ENCODE measurements at places on chromosomes 1 and 21.

DNA sequence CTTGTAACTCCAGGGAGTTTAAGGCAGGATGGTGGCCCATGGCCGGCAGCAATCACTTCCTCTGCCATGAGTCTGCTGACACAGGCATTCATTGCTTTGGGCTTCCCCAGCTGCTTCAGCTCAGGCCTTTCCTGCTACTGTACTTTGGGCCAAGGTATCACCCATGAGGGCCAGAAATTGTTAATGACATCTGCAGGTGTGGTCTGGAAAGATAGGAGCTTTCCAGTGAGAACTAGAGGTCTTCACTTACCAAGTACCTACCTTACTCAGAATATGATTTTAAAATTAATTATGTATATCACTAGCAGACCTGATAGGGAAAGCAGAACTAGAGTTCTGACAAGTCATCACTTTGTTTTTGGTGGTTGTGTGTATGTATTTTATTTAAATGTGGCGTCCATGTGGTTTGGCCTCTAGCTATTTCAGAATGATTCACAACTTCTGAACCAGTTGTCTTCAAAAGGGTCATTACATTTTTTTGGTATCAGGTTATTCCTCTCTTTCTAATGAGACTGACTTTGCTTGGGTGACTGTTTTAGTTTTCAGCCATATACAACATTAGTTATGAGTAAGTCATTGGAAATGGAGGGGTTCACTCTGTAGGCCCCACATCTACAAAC is 2.7 kb downstream of the RGL1 start:
- no peak for DNase-seq

DNA sequence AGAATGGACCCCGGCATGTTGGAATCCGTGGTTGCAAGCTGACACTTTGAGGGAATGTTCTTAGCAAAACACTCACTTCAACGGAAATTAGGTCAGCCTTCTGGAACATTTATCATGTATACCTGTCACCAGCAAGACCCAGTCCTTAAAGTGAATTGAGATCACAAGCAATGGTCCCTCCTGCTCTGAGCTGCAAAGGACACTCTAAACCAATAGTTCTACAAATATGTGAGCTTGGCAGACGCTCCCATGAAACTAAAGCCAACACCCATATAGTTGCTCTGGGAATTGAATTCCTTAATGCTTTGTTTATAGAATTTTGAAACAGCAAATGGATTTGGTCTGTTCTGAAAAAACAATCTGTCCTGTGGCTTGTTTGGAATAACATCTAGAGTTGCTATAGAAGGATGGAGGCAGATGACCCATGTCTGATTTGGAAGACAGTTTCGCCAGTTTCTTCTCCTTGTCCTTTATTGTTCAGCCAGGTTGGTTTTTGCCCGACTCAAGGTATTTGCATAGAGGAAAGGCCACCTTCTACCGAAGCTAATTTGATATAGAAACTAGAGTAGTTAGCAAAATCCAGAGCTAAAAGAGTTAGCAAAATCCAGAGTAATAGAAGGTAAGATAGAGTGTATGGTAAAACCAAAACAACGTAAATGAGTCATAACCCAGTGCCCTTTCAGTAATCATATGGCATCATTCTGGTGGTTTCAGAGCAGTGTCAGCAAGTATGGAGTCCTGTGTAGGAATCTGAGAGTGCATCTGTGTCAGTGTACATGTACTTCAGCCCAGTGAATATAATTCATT is 236.2 kb downstream of the NFIA start:
- peak; percentile 19 for DNase-seq

DNA sequence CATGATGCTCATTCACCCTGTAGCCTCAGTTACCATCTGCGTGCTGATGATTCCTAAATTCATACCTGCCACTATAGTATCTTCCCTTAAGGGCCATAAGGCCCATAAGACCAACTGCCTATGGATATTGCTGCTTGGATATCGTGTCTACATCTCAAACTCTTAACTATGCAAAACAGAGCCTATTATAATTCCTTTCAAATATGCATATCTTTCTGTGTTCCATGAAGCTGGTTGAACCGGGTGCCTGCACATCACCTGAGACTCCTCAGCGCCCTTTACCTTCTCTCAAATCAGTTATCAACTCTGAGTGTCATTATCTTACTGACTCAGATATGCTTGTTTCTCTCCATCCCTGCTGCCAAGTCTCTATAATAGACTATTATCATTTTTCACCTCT is 311.2 kb downstream of the PAPPA2 start:
- DNase-seq, result no peak

- DNase-seq, result no peak
Observed at GRCh38 chr1:101915597-101915996, 81.1 kb downstream of the OLFM3 start.

DNA sequence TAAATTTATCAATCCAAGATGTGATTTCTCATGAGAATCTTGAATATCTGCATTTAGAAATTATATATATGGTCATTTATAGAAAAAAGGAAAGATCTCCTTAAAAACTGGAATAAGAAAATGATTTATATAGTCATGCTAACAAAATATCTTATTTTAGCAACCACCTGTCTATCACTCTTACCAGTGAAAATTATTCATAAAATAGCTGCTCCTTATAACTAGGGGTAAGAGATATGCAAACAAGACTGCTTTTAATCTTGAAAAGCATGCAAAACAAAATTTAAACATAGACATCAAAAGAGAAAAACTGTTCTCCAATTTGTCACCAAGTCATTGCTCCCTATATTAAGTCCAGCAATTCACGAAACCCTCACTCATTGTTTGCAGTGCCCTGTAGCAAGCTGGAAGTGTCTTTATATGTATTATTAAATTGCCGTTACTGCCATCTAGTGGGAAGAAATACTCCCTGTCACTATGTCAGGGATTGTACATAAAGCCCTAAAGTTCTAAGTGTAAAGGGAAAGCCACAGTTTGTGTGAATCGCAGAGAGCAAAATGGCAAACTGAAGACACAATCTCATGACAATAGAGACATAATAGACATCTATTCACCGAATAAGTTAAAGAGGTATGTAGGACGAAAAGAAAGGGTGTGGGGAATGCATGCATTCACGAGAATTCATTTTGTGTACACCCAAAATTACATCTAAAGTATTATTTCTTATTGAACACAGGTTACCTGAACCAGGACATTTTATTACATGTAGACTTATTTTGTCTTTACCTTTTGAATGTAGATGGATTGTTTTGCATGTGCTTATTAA is 600.5 kb downstream of the USP25 start:
- peak; percentile 3 for DNase-seq

GRCh38 chr1:7754234-7754633 is 16.9 kb upstream of the VAMP3 start:
- DNase-seq, result no peak

- no peak for DNase-seq
Observed at GRCh38 chr21:19026911-19027310, 623.3 kb upstream of the TMPRSS15 start.

DNA sequence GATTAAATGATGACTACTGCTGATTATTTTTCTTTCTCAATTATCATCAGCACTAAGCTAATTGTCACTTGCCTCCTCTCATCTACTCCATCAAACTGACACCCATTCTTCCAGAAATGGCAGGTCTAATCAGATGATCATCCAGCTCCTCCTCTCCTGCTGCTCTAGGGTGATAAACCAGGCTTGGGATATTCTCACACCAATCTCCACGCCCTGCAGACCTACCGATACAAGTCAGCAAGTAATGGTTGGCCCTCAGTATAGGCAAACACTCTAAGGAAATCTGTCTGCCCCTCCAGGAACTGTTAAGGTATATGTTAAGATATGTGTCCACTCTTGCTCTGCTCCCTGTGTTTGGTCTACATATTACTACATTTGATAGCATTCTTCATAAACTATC is 36.3 kb upstream of the C1orf21 start:
- DNase-seq, result no peak

GRCh38 chr1:64663668-64664067 is 81.2 kb upstream of the RAVER2 start:
- DNase-seq, result no peak

GRCh38 chr1:207362962-207363860 is 41.7 kb downstream of the CD55 start:
- no peak for DNase-seq

- DNase-seq, result no peak
Observed at GRCh38 chr1:31539329-31539728, 37.0 kb upstream of the TINAGL1 start.

- no peak for DNase-seq
Observed at GRCh38 chr1:84410328-84411095, 12.2 kb downstream of the DNASE2B start.

DNA sequence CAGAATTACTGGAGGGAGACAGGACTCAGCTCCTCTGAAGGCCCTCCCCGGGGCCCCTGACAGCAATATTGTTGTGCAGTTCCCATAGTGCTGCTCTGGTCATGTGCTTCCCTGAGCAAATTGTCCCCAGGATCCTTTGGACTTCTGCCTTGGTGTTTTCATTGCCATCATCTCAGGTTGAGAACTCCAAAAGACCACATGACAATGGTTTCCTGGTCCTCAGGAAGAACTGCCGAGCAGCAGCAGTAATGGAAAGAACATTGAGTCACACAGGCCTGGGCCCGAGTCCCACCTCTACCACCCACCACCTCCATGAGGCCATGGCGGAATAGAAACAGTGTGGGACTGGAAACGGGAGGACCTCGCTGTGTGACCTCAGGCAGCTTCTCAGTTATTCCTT is 6.3 kb upstream of the CTTNBP2NL start:
- no peak for DNase-seq

DNA sequence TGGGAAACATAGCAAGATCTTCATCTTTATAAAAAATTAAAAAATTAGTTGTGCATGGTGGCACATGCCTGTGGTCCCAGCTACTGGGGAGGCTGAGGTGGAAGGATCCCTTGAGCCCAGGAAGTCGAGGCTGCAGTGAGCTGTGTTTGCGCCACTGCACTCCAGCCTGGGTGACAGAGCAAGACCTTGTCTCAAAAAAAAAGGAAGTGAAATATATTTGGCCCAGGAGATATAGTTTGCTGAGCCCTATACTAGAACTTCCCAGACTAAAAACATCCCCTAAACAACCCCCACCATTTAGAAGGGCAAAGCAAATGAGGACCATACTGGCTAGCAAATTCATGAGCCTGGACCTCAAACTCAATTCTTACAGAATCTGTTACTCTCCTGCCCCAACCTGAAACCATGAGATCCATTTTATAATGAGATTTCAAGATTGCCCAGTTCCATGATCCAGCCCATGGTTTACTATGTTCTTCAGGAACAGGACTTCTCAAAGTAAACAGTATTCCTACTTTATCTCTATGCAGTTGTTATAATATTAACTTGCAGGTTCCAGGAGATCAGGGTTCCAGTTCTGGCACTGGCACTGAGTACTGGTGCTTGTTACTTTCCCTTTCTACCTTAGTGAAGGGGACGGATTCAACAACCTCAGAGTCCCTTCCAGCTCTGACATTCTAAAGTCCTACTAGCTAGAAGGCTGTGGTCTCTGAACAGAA is 48.9 kb upstream of the TADA1 start:
- DNase-seq, result no peak

DNA sequence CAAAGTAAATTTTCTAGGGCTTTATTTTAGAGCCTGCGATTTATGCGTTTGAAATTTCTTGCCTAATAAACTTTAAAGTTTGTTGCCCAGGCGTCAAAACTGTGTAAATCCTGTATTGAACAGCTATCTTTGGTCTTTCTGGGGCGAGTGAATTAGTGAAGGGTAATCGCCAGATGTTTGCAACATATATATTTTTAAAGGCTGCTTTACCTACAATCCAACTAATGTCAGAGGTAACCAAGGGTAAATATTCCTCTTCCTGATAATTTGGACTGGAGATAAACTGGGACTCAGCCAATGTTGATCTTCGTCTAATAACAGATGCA is 885 bp upstream of the PROX1 start:
- DNase-seq, result no peak

GRCh38 chr1:228095938-228096337 is 7.2 kb downstream of the C1orf35 start:
- no peak for DNase-seq

DNA sequence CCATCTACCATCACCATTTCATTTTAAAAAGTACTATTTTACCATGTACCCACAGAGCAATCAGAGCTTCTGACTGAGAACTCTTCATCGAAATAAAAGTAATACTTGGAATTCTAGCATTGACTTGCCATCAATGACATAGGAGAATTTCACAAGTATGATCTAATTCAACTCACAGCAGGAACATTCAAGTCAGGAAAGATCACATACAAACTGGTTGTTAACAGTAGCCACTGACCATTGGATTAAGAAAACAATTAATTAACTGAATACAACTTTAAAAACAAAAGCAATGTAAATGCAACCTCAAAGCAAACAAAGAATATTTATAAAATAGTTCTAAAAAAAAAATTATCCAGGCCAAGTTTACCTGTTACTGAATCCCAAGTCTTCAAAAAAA is 18.8 kb downstream of the RNF115 start:
- no peak for DNase-seq

DNA sequence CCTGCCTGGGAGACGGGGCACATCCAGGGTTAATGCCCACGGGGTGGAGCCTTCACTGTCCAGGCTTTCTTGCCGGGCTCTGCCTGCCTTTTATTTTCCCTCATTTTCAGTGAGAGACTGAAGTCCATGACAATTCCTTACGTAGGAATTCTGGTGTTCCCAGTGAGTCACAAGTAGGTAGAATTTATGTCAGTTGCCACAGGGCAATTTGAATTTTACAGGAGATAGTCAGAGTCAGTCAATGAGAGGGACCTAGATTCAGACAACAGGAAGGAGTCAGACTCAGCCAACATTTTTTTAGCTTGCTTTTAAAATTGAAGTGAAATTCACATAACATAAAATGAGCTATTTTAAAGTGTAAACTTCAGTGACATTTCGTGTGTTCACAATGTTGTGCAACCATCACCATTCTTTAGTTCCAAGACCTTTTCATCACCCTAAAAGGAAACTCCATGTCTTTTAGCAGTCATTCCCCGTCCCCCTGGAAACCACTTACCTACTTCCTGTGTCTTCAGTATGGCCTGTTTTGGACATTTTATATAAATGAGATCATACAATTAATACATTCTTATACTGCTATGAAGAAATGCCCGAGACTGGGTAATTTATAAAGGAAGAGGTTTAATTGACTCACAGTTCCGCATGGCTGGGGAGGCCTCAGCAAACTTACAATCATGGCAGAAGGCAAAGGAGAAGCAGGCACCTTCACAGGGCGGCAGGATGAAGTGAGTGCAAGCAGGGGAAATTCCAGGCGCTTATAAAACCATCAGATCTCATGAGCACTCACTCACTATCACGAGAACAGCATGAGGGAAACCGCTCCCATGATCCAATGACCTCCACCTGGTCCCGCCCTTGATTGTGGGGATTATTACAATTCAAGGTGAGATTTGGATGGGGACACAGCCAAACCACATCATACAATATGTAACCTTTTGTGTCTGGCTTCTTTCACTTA is 14.6 kb downstream of the AJAP1 start:
- no peak for DNase-seq

- DNase-seq, result no peak
Observed at GRCh38 chr1:184866586-184866985, 107.7 kb downstream of the NIBAN1 start.

Data from H54 (cell line).